ENCODE measurements at places on chromosomes 2 and 18. TPM values are rescaled to one million over a fixed set of nuclear protein-coding genes. Genes with fewer than 3 reads are reported as not detected.

The MRO gene
- total RNA-seq: 0.20 TPM

DNA sequence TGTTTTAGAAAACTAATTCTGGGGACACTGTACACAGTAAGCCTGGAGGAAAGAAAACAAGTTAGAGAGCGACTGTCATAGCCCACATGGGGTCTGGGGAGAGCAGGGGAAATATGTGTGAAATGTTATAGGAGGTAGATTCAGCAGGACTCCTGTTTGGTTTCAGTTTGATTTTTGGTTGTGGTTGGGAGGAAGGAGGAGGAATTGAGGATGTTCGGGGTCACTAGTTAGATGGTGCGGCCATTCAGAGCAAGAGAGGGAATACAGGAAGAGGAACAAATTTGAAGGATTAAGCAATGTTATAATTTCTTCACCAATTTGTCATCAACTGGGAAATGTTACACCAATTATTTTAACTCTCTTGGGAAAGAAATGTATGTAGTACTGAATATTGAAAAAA lies 25.1 kb downstream of the TTC39C start:
- no peaks in the 10 kb centered on the region for H3K36me3 ChIP-seq
- DNase-seq: no peak
- H3K27ac ChIP-seq: no peak overlapping the region
- H3K27me3 ChIP-seq: no peaks in the 10 kb centered on the region
- H3K4me1 ChIP-seq: peaks cover 8% of the 10 kb centered on the region

The STAT1 gene
- 98.6 TPM for total RNA-seq

The GDF7 gene
- total RNA-seq: 0.72 TPM

DNA sequence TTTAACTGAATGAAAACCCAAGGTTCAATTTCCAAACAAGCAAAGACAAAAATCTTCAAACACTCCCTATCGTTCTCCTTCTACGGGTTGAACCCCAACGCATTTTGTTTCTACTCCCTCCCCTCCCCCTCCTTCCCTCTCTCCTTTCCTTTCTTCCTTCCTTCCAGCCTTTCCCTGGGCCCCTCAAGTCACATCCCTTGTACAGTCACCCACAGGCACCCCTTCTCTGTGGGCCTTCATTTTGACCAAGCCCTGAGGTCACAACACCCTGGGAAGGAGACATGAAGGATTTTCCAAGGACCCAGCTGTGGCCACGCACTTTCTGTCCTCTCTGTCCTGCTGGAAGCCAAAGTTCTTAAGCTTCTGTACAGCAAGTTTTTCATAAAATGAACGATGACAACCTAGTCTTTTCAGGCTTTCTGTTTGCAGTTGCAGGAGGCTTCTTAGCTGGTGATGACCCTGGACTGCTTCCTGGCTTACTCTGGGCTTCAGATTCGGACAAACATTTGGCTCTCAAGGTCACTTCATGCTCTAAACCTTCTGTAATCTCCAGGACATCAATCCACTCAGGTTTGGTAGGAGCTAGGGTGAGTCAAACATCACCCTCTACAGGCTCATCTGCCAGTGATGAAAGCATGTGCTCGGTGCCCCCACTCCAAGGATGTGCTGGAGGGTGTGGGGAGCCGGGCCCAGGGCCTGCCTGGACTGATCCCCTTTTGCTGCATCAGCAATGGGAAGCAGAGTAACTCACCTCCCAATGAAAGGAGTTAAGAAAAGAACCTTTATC lies 25.5 kb downstream of the TMEM247 start:
- no peaks in the 10 kb centered on the region for H3K27me3 ChIP-seq
- H3K4me1 ChIP-seq: no peaks in the 10 kb centered on the region
- no peak overlapping the region for H3K4me3 ChIP-seq
- H3K36me3 ChIP-seq: no peaks in the 10 kb centered on the region
- no peak for DNase-seq
- H3K27ac ChIP-seq: no peak overlapping the region

- DNase-seq: no peak
- H3K27ac ChIP-seq: no peak overlapping the region
- H3K4me3 ChIP-seq: no peak overlapping the region
- H3K36me3 ChIP-seq: peaks cover 14% of the 10 kb centered on the region
- H3K4me1 ChIP-seq: no peaks in the 10 kb centered on the region
- no peaks in the 10 kb centered on the region for H3K27me3 ChIP-seq
These were observed 96.4 kb downstream of the CYRIA start for GRCh38 chr2:16568998-16569784.

The ADAM23 gene
- total RNA-seq: 2.5 TPM

- no peaks in the 10 kb centered on the region for H3K27me3 ChIP-seq
- peak overlapping the region; percentile 27 for H3K27ac ChIP-seq
- DNase-seq: no peak
- H3K4me1 ChIP-seq: no peaks in the 10 kb centered on the region
These were observed 117.3 kb upstream of the SEC11C start for GRCh38 chr18:59022167-59022945.
